ENCODE measurements at places on chromosomes 3 and 15.

- DNase-seq, result peak; percentile 4
Measured at GRCh38 chr3:13112521-13113345, 39.5 kb upstream of the IQSEC1 start.

GRCh38 chr3:171225708-171226107, 199.2 kb upstream of the SLC2A2 start:
- no peak for DNase-seq

- no peak for DNase-seq
Measured at GRCh38 chr3:102737353-102737752, 302.5 kb downstream of the ZPLD1 start.

DNA sequence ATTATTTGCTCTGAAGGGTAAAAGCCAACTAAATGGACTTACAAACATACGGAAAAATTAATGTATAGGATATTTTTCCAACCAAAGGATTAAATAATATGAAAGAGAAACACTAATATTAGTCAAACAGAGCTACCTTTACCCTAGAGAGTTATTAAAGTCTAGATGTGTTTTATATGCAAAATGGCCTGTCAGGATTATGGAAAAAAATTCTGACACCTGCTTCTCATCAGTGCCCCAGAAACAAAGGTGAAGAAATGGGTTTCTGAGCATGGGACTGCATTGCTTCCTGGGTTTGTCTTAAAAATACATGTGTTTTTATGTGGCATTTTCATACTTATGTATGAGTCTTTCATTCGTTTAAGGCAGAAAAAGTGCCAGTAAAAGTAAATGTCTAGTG, 148.3 kb downstream of the ROBO2 start:
- DNase-seq, result no peak

DNA sequence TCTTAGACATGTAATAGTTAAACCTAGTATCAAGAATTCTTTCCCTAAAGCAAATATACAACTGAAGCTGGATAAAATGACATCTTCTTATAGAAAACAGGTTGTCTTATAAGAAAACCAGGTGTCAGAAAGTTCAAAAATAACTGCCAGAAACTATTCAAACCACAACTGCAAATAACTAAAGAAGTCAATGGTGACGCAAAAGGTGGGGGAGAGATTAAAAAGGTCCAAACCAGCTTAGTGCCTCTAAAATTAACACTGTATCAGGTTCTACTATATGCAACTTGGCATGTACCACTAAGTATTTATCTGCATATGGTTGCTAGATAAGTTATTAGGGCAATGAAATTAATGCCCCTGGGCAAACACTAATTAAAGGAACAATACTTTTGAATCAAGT, 136.8 kb downstream of the TBL1XR1 start:
- DNase-seq, result no peak

DNA sequence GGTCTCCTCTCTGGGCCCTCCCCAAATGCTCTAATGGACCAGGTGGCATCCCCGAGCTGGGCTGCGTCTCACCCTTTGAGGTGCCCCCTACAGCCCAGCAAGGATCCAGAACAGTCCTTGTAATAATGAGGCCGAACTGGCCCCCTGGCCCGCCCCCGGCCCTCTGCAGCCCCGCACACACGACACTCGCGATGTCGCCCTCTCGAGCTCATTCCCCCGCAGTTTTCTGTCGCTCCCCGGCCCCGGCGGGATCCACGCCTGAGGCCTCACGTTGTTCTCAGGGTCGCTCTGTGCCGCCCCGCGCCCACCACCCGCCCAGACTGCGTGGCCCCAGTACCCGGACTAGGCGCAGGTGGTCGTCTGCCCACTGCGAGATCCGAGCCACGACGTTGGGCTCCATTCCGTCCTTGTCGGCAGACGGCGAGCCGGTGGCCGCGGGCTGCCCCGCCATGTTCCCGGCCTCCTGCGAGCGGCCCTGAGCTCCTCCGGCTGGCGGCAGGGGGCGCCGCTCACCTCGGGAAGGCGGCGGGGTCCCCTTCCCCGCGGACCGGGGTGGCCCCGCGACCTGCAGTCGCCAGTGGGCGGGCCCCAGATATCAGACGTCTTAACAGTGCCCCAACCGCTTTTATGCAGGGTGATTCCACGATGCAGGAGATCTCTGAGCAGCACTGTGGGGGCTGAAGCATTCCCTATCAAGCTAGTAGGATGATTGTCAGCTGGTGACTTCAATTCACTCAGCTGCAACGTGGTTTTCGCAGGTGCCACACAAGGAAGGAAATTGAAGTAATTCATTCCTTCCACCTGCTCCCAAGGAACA, at the start of gene C3orf33:
Gene C3orf33, minus strand, starts transcription at position 477 of the 817 bp plus-strand sequence. Its CDS starts 26 bp downstream, at position 451.
- DNase-seq, result peak; percentile 81

DNA sequence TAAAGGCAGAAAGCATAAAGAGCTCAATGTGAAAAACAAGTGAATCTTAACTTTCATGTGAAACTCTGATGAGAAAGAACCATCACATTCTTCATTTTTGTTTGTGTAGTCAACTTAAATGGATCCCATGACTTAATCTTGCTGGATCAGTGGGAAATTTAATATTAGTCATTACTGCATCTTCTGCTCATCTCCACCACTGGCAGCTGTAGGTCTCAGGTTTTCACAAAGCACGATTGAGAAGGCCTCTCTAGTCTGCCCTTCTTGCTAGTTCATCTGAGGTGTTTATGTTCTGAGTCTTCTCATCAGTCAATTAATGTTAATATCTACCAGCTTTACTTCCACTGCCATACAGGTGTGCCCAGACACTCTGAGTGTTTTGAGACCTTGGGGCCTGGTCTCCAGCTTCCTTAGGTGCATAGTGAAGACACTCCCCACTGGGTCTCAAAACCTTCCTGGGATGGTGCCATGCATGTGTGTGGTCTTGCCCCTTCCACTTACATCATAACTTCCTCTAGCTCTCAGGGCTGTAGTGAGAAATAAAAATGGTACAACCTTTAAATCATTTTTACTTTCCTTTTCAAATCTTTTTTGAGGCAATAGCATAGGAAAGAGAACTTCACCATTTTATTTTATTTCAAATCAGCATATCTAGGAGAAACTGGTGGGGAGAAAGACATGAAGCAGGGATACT, 421.6 kb upstream of the CBLB start:
- DNase-seq, result no peak

DNA sequence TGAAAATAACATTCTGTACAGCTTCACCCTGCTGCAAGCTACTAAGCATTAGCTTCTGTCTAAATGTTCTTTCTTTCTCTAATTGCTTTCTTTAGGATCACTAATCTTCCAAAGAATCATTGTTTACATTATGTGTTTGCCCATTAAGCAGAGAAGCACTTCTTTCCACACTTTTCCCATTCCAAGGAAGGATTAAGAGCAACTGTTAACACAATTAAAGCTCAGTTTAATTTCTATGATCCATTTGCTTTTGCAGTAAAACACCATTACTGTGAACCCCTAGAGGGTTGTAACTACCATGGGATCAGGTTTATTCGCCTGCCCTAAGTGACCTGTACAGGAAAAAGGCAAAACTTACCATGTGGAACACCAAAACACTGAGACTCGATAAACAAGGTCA, 125.8 kb upstream of the ZNF385D start:
- no peak for DNase-seq

DNA sequence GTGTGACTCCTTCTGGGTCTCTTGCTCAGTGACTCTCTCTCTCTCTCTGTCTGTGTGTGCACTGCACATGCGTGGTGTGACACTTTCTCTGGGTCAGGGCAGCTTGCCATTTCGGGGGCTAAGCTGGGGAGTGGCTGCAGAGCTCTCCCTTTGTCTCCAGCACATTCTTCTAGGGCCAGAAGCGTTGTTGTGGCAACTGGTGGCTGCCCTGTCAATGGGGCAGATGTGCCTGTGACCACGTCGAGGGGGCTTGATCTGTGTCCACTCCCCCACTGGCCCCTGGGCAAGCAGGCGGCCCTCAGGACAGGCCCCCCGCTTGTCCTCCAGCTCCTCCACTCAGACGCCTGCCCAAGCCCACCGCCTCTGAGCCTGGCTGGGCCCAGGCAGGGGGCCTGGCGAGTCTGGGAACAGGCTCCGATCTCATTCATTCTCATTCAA, 67.8 kb downstream of the WNT7A start:
- no peak for DNase-seq

DNA sequence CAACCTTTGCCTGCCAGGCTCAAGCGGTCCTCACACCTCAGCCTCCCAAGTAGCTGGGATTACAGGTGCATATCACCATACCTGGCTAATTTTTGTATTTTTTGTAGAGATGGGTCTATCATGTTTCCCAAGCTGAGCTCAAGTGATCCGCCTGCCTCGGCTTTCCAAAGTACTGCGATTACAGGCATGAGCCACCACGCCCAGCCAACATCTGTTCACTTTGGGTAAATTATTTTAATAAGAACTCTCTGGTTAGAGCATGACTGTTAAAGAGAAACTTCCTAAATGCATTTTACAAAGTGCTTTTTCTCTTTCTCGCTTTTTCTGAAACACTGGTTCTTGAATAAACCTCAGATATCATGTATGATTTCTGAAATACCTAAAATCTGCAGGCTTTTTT, 172.5 kb downstream of the PTPRG start:
- no peak for DNase-seq

DNA sequence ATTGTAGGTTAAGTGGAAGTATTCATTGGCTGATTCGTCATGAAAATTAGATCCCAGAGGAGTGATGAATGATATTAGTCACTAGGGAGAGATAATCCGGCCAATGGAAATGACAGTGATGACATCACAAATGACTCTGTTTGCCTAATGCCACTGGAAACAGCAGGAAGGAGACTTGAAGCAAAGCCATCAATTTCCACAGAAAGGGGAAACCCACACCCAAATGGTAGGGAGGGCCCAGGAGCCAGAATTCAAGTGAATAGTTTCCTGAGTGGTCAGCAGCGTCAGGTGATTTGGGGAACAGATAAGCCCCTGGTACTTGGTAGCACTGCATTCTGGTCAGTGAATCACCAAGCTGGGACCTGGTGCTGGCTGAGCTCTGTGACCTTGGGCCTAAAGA, 3.3 kb upstream of the ADAMTS9 start:
- DNase-seq, result no peak

GRCh38 chr3:14810801-14811661, 7.7 kb upstream of the FGD5 start:
- DNase-seq, result peak; percentile 33

DNA sequence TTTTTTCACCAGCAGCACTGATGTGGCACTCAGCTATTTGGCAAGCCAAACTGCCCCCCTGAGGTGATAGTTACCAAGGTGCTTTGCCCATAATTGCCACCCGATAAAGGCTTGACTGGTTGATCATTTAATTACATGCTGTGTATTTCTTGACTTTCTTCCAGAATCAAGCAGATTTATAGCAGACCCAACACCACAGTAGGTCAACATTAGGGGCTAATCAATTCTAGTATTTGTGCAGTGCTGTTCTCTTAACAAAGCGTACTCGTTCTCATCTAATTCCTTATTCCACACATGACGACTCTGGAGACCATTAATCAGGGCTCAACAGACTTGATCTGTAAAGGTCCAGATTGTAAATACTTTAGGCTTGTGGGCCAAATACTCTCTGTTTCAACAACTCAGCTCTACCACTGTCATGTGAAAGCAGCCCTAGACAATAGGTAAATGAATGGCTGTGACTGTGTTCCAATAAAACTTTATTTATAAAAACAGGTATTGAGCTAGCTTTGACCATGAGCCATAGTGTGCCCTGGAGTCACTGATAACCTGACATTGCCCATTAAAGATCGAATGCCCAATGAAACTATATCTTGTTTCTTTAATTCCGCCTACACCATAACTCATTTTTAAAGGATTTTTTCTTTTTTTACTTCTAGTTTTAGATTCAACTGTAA, 119.1 kb upstream of the TMC3 start:
- no peak for DNase-seq

- DNase-seq, result no peak
Measured at GRCh38 chr3:122626515-122627180, 49.2 kb downstream of the PARP15 start.

GRCh38 chr3:43013743-43014155, 34.6 kb downstream of the GASK1A start:
- no peak for DNase-seq

DNA sequence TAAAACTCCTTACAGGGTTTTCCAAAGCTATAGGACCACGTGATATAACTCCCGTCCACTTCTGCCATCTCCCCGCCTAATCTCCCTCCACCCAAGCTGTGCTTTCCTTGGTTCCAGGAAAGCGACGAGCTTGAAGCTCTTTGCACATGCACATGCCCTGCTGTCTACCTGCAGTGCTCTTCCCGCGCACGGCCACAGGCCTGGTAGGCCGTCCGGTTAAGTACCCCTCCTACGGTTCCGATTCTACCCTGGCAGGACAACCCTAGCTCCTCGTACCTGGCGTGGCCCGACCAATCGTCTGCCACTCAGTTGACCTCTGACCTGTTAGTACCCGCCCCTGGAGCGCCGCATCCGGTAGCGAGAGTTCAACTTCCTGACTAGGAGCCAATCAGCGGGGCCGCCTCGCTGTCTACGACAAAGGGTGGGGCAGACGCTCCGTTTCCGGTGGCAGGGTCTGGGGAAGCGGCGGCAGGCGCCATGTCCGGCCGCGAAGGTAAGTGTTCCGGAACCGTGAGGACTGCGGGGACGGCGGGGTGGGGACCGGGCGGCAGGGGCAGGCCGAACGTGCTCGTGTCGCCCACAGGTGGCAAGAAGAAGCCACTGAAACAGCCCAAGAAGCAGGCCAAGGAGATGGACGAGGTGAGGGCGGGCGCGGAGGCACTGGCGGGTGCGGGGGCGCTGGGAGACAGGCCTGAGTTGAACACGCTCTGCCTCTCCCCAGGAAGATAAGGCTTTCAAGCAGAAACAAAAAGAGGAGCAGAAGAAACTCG, at the start of the genes CCDC51 and TMA7:
Gene CCDC51, minus strand, starts transcription at position 300 of the 770 bp plus-strand sequence. CDS start 4,991 bp downstream, outside the sequence.
Gene TMA7, plus strand, starts transcription at position 438 of the 770 bp plus-strand sequence. Its CDS starts 40 bp downstream, at position 478.
- peak; percentile 98 for DNase-seq

- no peak for DNase-seq
Measured at GRCh38 chr3:149871855-149872254, 58.8 kb downstream of the RNF13 start.

DNA sequence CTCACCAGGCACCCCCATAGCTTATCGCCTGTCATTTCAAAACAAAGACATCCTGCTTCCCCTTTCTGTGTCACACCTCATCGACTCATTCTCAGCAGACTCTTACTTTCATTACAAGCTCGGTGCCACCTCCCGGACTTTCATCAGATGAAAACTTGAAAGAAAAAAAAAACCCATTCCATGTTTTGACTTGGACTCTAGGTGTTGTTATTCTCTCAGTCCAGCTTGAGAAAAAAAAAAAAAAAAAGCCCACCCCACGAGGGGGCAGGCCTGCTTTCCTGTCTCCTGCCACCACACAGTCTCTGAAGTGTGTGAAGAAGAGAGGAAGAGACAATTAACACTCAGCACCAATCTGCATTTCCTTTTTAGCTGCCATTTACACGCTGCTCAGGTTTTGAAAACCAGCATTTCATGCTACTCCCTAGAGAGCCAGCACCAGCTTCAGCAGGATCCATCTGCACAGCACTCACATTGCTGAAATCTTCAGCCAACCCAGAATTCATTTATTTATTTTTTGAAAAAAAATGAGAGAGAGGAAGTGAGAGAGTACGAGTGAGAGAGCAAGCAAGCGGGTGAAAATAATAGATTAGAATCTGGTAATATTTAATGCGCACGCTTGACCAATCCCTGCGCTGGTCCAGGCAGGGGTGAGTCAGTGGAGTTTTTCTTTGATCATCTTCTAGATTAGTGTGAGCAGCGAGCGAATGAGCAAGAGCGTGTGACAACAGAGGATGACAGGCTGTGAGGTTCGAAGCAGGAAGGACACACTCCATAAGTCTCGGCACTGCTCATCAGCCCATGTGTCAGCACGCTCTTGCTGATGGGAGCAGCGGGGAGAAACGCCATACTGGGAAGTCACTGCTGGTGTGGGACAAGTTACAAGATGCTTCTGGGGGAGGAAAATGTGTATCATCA, 23.5 kb downstream of the ZNF80 start:
- peak; percentile 20 for DNase-seq

- no peak for DNase-seq
Measured at GRCh38 chr3:30886888-30887287, 7.6 kb downstream of the GADL1 start.

Measured in femur (tissue), 1 donor.